ENCODE measurements at places on chromosomes 1 and 21. TPM values are rescaled to one million over a fixed set of nuclear protein-coding genes. Genes with fewer than 3 reads are reported as not detected.
A peak's percentile ranks its signal among the peaks of the same experiment; 100 is the strongest.

GRCh38 chr1:7046314-7046713 lies 261.1 kb downstream of the CAMTA1 start:
- peak; percentile 49 for DNase-seq

DNA sequence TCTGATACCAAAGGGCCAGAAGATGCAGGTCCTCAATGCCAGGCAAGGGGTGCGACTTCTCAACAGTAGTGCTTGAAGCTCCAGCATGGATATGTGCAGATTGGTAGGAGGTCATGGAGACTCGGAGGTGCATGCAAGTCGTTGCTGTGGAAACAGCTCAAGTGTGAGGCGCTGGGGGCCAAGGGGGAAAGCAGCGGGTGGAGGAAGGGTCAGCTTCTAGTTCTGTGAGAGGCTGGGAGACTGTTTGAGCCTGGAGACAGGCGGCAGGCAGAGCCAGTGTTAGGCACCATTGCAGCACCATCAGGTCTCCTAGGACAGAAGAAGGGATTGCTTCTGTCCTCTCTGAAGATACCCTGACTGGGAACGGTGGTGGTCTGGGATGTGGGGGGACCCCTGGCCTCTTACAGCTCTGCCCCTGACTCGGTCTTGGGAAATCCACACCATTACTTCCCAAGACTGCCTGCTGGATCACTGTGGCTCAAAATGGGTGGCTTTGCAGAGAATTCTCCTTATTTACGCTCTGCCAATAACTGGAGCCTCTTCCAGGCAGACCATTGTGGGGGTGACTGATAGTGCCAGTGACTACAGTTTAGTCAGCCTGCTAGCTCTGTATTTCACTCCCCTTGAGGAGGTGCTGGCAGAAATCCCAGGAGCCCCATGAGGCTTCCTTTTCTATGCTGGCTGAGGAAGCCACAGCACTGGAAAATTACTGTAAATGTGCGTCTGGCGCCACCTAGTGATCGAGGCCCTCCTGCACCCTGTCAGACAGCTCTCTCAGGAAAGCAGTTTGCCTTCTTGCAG lies 46.3 kb upstream of the VANGL1 start:
- DNase-seq, result peak; percentile 92

GRCh38 chr1:226604560-226605317 lies 56.2 kb downstream of the STUM start:
- no peak for DNase-seq

- no peak for DNase-seq
Observed at GRCh38 chr1:150476754-150477153, 10.5 kb upstream of the TARS2 start.

GRCh38 chr1:96360036-96360795 lies 361.4 kb upstream of the PTBP2 start:
- DNase-seq, result no peak

- DNase-seq, result no peak
Observed at GRCh38 chr1:224201383-224201782, 18.3 kb downstream of the DEGS1 start.

GRCh38 chr1:34800214-34800613 lies 7.4 kb downstream of the GJA4 start:
- DNase-seq, result no peak

DNA sequence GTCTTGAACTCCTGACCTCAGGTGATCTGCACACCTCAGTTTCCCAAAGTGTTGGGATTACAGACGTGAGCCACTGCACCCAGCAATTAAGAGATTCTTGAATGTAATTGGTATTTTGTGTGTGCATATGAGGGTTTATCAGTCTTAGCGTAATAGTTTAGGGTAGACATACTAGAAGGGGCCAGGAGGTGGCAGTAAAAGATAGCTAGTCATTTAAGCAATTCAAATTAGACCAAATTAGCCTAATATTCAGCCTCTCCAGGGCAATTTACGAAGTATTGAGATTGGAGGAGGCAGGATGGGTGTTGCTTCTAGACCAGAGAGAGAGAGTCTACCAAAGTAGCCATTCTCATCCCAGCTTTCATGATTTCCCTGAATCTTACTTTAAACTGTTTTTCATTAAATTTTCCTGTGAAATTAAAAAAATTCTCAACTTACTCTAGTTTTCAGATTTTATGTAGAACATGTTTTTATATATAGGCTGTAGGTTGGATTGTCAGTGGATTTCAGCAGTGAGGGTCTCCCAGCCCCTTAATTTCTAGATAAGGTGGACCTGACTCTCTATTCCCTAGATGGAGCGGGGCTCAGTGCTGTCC lies 119.7 kb downstream of the HHAT start:
- no peak for DNase-seq

DNA sequence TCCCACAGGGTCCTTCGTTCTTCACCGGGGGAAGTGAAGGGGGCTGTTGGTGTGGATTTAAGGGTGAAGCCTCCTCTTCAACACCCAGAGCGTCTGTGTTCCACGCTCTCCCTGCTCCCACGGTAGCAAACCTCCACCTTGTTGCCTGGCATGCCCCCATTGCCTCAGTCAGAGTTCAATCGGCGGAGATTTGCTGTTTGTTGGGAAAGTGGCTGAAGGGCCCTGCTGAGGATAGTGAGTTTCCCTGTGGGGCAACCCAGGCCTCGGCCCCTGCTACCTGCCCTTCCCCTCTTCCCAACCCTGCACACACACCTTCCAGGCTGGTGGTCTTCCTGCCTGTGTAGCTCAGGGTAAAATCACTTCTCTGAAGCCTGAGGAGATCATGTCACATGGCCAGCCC lies 60.5 kb downstream of the TOR1AIP2 start:
- DNase-seq, result no peak

DNA sequence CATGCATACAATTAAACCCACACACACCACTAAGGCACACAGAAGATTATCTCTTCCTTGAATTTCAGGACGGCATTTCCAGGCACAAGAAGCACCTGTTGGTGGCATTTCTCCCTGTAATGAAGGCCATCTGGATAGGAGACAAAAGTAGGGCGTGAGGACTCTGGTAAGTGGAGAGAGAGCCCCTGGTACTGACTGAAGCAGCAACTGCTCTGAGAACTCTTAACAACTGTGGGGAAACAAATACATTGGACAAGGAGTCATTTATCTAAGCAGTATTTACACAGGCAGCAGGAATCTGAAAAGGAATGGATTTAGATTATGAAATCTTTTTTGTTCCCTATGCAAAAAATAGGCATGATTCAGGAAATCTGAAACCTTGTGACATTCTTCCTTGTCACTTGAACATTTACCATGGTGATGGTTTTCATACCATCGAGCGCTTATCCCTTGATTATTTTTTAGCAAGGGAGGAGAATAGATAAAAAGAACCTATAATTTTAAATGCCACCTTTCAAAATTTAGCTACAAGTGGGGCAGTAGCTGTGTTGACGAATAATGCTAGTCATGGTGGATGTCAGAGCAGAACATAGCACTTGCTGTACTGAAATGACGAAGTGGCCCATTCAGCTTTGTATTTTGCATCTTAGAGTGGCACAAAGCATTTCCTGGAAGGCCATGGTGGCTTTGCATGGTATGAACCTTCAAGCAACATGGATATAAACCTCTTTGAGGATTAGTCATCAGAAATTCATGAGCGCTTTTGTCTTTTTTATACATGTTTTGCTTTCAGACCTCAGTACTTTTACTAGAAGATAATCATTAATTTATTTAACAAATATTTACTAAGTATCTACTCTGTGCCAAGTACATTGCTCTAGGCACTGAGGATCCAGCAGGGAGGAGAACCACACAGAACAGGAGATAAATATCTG lies 362.0 kb downstream of the ADGRL2 start:
- DNase-seq, result no peak

DNA sequence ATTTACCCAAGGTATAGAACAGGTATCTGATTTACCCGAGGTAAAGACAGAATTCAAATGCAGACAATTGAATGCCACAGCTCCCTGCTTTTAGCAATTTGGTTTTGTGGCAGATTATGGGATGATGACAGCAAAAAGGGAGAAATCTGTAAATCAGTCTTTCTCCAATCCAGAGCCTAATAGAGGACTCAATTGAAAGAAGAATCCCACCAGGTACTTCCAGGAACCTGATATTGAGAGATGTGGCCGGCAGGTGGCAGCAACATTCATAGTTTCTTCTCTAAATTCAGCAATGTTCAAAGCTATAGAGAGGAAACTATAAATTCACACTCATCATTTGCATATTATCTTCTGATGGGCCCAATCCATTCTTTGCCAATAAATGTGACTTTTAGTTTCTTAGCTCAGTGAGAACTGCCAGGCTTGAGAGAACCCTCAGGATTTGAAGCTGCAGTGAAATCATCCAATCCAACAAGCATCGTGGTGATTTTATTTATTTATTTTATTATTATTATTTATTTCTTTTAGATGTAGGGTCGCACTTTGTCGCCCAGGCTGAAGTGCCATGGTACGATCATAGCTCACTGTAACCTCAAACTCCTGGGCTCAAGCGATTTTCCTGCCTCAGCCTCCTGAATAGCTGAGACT lies 9.8 kb upstream of the PHACTR4 start:
- DNase-seq, result peak; percentile 81

GRCh38 chr1:18948048-18948912 lies 8.2 kb downstream of the IFFO2 start:
- no peak for DNase-seq

- DNase-seq, result no peak
Observed at GRCh38 chr1:78650114-78650660, 556 bp downstream of the IFI44 start.

DNA sequence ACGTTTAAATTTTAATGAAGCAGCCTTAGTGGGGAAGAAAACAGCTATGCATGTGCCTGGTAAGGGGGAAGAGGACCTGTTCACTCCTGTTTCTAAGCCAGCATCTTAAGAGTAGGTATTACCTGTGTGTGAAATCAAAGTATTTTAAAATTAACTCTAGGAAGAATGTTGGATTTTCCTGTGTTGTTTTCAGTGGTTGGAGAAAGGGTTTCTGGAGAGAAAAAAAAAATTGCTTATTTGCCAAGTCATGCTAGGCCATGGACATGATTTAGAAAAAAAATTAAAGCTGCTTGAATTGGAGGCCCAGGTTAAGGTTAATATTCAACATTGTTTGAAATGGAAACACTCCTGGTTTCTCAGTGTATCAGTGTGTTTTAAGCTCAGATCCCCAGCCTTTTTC lies 42.9 kb upstream of the DNAJC6 start:
- no peak for DNase-seq

- no peak for DNase-seq
Observed at GRCh38 chr1:80218112-80218511, 1211.6 kb upstream of the ADGRL4 start.

DNA sequence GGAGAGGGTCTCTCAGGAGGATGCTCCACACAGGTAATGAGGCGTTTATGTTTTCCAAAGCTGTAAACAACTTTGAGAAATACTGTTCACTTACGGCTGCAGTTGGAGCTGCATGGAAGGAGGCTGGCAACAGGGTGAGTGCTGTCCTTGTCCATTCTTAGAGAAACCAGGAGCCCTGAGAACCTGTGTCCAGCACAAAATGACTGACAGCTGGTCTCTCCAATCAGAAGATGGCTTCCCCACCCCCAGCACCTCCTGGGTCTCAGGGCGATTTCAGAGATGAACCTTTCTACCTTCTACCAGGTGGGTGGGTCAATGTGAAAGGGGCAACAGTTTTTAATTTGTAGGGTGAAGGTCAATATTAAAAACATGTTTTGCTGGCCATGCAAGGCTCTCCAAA lies 353.6 kb downstream of the NPHP4 start:
- no peak for DNase-seq

- DNase-seq, result no peak
Observed at GRCh38 chr1:195664628-195665027, 943.6 kb downstream of the KCNT2 start.

- DNase-seq, result no peak
Observed at GRCh38 chr1:178518894-178519293, 6.0 kb downstream of the TEX35 start.

DNA sequence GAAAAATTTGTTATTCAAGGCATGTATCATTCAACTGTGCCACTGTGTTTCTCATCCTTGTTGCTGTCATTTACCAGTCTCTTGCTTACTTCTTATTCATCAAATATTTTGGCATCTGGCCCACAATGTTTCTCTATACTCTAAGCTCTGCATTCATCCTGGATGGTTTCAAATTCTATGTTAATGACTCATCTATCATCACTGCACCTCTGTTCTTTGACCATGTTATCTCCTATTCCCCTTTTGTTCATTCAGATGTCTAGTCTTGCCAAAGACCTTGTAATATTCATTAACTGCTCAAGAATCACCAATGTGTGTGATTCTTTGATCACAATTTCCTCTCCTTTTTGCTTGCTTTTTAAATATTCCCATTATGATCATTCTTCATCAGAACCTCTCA lies 54.6 kb upstream of the PRKACB start:
- DNase-seq, result no peak

The LEFTY1 gene
- not detected for total RNA-seq

The PLEKHO1 gene
- total RNA-seq, result 44.3 TPM

The SH2D2A gene
- total RNA-seq, result 1.0 TPM

The SLC2A5 gene
- 3.2 TPM for total RNA-seq

The FAM151A gene
- total RNA-seq, result 1.2 TPM

The RNF223 gene
- total RNA-seq, result not detected

The FMO4 gene
- 2.2 TPM for total RNA-seq

The ETV3L gene
- not detected for total RNA-seq

The MNDA gene
- 4.9 TPM for total RNA-seq

The EPHA2 gene
- 7.6 TPM for total RNA-seq

The MYCBP gene
- 16.7 TPM for total RNA-seq

The KRTAP13-2 gene
- not detected for total RNA-seq

The LRRIQ3 gene
- total RNA-seq, result 0.35 TPM

Measured in left ventricle myocardium superior (tissue), 1 donor.